ENCODE measurements at places on chromosomes 7 and 10.

GRCh38 chr10:107718864-107719263, 554.4 kb upstream of the SORCS1 start:
- no peak for DNase-seq

DNA sequence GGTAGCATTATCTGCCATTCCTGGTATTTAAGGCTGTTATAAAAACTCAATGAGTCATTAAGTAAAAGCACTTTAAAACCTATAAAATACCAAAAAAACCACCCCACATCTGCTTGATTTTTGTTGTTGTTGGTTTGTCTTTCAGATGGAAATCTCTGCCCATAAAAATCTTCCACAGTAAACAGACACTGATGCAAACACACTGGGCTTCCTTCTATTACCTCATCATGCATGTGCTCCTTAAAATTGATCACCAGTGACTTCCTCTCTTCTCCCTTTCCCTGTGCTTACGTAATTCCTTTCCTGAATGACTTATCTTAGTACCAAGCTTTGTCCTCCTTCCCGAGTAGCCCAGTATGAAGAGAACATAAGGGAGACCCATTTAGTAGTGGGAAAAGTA, 167.2 kb downstream of the EVX1 start:
- no peak for DNase-seq

DNA sequence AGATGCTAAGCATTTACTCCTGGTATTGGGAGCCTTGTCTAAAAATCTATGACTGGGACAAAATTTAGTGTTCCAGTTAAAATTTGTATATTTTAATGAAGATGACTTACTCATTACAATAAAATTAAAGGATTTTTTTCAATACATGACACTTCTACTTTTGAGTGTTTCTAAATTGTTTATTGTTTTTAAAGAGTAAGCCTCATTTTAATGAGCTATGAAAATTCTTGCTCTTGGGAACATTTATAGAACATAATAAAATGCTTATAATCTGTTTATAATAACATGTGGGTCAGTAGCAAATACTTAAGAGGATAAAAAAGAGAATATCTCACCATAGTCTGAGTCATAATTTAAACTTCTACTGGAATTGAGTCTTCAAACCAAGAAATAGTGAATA, 149.5 kb downstream of the PLCE1 start:
- no peak for DNase-seq

- no peak for DNase-seq
Measured at GRCh38 chr7:124808206-124808605, 42.6 kb upstream of the GPR37 start.

GRCh38 chr10:114767986-114768821, 53.4 kb upstream of the FHIP2A start:
- DNase-seq: no peak

- DNase-seq: no peak
Measured at GRCh38 chr10:113412161-113412560, 140.7 kb upstream of the HABP2 start.

GRCh38 chr7:35576031-35576573, 118.8 kb downstream of the HERPUD2 start:
- no peak for DNase-seq

- no peak for DNase-seq
Measured at GRCh38 chr10:60513281-60513680, 123.6 kb upstream of the ANK3 start.

- no peak for DNase-seq
Measured at GRCh38 chr7:5139998-5140397, 50.0 kb upstream of the WIPI2 start.

DNA sequence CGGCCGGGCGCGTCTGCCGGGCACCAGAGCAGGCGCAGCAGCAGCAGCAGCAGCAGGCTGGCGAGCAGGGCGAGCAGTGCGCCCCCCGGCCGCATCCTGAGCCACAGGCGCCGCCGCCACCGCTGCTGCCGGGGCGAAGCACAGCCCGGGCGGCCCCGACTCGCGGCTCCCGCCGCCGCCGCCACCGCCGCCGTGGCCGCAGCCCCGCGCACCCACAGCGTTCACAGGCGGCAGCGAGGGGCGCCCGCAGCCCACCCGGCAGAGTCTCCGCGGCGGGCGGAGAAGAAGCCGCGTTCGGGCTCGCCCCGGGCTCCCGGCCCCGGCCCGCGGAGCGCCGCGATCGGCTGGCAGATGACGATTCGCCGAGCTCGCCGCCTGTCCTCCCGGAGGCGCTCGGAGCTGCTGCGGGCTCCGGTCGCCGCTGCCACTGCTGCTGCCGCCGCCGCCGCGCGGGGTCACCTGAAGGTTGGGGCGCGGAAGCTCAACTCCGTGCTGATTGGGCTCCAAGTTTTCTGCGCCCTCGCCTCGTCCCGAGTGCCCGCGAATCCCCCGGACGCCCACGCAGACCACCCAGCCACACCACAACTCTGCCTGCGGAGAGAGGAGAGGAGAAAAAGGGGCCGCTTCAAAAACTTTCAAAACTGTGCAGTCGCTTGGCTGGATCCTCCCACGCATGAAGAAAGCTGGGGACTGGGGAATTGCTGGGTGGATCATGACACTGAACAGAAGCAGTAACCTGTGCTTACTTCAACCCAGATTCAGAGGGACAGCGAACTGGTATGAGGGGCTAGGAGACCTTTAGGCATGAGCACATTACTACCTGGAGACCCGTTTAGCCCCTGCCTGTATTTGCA, at the start of gene ST8SIA6:
TSS of gene ST8SIA6 (minus strand) at position 435 of the 854 bp plus-strand sequence. CDS start at position 95, 340 bp downstream.
- no peak for DNase-seq

GRCh38 chr10:11551916-11552602, 59.4 kb downstream of the USP6NL start:
- no peak for DNase-seq

DNA sequence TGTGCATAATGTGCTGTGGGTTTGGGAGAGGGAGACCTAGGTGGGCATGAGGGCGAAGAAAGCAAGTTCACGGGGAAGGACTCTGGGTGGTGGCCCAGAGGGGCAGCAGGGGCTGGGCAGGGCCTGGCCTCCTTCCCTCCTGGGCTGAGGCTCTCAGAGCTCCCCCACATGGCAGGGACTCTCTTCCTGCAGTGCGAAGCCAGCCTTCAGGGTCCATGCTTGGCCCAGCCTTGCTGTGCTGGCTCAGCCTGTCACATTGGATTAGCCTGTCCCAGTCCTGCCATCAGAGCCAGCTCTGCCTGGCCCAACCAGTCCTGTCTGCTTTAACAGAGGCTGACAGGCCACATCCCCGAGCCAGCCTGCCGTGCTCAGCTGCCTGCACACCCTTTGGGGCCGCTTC, 20.4 kb upstream of the ZNF488 start:
- no peak for DNase-seq

DNA sequence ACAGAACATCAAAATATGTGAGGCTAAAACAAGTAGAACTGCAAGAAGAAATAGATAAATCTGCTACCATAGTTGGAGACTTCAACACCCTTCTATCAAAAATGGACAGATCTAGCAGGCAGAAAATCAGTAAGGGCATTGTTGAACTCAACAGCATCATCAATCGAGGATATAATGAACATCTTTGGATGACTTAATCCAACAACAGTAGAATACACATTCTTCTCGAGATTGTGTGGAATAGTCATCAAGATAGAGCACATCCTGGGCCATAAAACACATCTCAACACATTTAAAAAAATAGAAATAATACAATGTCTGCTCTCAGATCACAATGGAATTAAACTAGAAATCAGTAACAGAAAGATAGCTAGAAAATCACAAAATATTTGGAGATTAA, 9.9 kb downstream of the IGFBP1 start:
- no peak for DNase-seq

DNA sequence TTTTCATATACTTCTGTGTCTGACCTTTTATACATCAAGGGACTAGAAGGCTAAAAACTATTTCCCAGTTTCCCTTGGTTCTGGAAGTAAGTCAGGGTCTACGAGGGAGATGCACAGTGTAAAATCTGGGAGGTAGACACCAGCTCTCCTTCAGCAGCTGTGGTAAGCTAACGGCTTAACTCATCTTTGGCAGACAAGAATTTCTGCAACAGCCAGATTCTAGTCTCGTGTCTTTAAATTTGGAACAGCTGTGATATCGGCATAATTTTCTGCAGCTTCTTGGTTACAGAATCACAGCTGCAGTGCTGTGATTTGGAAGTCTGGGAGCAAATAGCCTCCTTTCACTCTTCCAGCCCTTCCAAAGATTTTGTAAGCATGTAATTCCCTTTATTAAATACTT, 37.4 kb upstream of the ABCB4 start:
- no peak for DNase-seq

DNA sequence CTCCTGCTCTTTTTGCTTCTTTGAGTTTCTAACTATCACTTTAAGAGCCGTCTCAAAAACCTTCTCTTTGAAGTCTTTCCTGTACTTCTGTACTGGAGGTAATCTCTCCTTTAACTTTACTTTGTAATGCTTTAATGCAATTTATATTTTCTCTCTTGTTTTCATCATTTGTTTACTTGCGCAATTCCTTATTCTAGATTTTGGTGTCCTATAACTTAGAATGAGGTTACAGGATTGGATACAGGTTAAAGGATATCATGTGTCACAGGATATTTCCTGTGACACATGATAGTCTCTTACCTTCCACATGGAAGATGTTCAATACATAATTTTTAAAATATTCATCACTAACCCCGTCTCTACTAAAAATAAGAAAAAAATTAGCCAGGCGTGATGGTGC, 42.4 kb upstream of the CPN1 start:
- DNase-seq: no peak

GRCh38 chr7:145700488-145700887, 416.1 kb upstream of the CNTNAP2 start:
- no peak for DNase-seq

DNA sequence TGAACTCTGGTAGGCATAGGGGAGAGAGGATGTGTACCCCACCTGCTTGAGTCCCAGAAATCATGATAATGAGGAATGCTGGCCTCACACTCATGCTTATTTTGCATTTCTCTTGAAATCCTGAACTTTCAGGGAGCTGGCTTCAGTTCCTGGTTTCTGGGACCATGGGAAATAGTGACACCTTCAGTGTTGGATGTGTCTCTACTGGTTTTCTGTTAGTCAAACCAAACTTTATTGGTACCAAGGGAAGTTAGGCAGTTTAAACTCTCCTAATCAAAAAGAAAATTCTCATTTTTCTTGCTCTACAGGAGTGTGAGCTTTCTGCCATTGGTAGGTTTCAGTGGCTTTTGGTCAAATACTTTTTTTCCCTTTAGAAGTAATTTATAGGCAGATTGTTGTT, 11.8 kb upstream of the PCGF5 start:
- DNase-seq: no peak

- no peak for DNase-seq
Measured at GRCh38 chr7:85229544-85229943, 42.7 kb upstream of the SEMA3D start.

DNA sequence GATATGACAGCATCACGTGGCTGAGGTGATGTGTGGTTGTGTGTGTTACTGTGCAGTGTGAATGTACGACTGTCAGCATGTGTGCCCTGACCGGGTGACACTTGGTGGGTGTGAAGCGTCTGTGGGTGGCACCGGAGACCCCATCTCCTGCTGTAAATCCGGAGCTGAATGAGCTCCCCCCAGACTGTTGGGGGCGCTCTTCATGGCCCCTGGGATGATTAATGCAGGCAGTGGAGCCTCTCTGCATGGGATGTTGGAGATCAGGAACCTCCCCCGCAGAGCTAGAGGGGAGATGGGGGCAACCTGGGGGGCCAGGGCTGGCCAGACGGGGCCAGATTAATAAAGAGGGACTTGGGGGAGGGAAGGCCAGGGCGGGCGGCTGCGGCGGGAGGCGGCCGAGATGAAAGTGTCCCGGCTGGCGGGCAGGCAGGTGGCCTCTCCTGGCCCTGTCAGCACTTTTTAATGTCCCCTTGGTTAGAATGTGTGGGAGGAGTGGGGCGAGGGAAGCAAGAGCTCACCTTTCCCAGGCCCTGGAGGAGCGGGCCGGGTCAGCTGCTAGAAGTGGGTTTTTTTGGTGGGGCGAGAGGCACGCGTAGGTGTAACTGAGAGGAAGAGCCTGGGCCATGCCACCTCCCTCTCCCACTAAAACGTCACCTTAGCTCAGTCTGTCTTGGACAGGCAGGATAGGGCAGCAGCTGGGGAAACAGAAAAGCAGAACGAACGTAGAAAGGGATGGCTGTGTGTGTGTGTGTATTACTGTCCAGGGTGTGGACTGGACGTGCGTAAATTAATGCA, 34.1 kb downstream of the HIF1AN start:
- no peak for DNase-seq

- DNase-seq: no peak
Measured at GRCh38 chr10:89591111-89591795, 53.8 kb downstream of the PANK1 start.

GRCh38 chr10:105967256-105967655, 1197.2 kb downstream of the SORCS1 start:
- no peak for DNase-seq

DNA sequence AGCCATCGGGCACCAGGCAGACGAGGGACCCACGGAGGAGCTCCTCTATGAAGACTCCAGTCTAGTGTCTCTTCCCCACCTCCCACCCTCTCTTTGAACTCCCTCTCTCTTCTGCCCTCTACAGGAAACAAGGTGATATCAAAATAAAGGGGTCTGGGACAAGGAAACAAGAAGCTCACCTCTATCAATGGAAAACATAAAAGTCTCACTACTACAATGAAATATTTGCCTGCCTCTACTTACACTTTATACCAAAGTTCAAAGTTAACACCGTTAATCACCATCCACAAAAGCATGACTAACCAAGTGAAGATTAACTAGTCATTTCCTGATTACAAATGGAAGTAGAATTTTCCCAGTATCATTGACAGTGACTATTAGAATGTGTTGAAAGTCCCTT, 82.2 kb downstream of the PARD3 start:
- DNase-seq: no peak

DNA sequence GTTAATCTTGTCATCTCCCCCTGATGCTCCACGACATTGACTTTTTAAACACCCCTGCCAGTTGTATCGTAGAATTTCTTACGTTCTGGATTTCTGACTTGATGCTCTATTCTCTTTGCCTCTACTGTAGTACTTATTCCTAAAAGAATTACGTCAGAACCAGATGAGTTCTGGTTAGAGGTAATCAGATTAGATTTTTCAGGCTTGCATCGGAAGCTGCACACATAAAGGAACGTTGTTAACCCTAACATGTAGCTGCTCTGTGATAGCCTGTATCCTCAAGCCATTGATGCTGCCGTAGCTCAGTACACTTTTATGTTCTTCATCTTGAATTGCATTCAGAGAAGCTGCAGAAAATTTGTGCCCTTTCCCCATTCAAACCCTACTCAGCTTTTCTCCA, 26.3 kb upstream of the TMEM236 start:
- DNase-seq: no peak

DNA sequence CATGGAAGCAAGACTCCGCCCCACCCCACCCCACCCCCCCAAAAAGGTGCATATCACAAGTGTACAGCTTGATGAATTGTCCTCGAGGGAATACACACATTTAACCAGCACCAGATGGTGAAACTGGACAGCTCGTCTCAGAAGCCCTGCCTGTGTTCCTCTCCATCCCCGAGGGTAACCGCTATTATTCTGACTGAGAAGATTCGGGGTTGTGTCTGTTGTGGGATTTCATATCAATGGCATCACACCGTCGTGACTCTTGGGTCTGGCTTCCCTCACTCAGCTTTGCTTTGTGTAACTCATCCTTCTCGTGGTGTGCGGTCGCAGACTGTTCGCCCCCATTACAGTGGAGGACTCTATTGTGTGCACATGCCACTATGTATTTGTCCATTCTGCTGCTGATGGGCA, 18.9 kb downstream of the PODXL start:
- DNase-seq: no peak

- no peak for DNase-seq
Measured at GRCh38 chr7:102935450-102936115, 22.8 kb downstream of the LRRC17 start.

Measured in cortex of kidney (tissue), 1 donor.